ENCODE measurements at places on chromosomes 2 and 18. TPM values are rescaled to one million over a fixed set of nuclear protein-coding genes. Genes with fewer than 3 reads are reported as not detected.

Gene TRIB2
- polyA plus RNA-seq, result 54.9 TPM

Gene MAP2
- polyA plus RNA-seq, result 15.6 TPM

Gene EPHA4
- polyA plus RNA-seq, result 47.4 TPM

Gene SCYGR4
- polyA plus RNA-seq, result not detected

Gene UGT1A6
- polyA plus RNA-seq, result 3.0 TPM

Gene DYSF
- polyA plus RNA-seq, result 10.9 TPM

Gene ECEL1
- 4.3 TPM for polyA plus RNA-seq

Gene KCNG2
- 0.50 TPM for polyA plus RNA-seq
